Activated CD4-positive, alpha-beta T cell treated with anti-CD3 and anti-CD28 coated beads, Interleukin-2, amount 10 ng/mL, durations not matched to agents 24 days and 14 days (primary cell): ENCODE measurements at places on chromosomes 3 and 15. TPM values are rescaled to one million over a fixed set of nuclear protein-coding genes. Genes with fewer than 3 reads are reported as not detected.

GRCh38 chr3:193688834-193689714 lies 96.1 kb downstream of the OPA1 start:
- DNase-seq: no peak

DNA sequence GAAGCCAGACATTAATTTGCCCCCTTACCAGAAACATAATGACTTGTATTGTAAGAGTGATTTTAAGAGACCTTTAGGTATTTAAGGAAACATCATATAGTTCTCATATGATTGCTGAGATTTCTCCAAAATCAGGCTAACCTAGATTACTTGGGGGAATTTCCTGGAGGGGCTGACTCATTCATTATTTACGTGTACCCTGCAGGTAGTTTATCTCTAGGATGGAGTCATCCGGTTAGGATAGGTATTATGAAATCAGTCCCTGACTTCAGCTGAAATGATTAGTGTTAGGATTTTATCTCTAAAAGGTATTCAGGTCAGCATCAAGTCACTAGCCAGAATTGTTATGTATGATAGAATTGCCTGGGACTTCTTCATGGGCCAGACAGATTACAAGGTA lies 97.5 kb downstream of the TCF12 start:
- DNase-seq: no peak

DNA sequence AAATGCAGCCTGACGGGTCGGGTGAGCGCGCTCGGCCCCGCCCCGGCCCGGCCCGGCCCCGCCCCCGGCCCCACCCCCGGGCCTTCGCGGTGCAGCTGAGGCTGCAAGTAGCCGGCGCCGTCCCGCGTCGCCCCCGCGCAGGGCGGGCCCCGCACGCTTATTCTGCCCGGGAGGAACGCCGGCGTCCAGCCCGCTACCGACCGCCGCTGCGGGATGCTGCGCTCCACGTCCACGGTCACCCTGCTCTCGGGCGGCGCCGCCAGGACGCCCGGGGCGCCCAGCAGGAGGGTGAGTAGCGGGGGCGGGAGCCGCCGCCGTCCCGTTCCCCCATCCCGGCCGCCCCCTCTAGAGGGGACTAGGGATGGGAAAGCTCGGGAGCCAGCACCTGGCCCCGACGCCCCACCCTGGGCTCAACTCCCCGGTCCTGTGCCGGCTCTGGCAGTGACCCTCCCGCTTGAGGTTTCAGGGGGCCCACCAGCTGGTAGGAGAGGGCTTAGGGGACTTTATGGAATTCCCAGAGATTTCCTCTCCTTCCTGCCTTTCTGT lies at the start of gene MYZAP:
MYZAP (plus strand) TSS at position 83 of the 546 bp plus-strand sequence; CDS start at position 214, 131 bp downstream.
- peak; percentile 78 for DNase-seq

DNA sequence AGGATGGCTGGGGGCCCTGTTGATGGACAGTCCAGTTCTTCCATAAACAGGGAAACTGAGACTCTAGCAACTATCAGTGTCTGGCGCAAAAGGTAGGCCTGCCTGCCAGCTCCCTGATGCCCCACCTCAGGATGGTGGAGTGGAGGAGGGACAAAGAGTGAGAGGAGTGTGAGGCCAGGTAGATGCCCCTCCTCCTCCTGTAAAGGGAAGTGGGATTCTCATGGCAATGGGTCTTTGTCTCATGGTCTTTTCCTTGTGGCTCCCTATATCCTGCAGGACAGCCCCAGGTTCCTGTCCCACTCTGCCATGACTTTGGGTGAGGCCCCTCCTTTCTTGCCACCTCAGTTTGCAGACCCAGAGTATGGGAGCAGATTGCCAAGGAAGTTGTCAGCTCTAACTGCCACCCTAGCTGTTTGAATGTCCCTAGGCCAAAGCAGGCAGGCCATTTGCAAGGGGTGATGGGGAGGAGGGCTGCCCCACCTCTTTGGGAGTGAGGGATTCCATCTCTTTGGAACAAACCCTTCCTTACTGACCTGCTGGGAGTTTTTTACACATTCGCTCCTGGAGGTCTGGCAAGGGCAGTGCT lies 2.8 kb upstream of the DNAH1 start:
- DNase-seq: no peak

GRCh38 chr3:132785292-132785691 lies 63.1 kb upstream of the NPHP3 start:
- no peak for DNase-seq

DNA sequence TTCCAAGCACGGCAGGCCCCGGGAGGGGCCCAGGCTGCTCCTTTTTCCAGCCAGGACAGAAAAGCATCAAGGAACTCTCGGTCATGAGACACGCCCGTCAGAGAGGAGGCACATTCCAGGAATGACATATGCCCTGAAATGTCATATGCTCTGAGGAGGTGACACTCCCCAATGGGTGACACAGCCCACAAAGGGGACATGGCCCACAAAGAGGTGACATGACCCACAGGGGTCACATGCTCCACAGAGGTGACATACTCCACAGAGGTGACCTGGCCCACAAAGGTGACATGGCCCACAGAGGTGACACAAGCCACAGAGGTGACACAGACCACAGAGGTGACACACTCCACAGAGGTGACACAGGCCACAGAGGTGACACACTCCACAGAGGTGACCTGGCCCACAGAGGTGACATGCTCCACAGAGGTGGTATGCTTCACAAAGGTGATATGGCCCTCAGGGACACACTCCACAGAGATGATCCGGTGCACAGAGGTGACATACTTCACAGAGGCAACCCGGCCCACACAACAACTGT lies 79.2 kb downstream of the ABHD5 start:
- peak; percentile 58 for DNase-seq

GOLGA6B gene
- total RNA-seq: not detected in 2 replicates

DNA sequence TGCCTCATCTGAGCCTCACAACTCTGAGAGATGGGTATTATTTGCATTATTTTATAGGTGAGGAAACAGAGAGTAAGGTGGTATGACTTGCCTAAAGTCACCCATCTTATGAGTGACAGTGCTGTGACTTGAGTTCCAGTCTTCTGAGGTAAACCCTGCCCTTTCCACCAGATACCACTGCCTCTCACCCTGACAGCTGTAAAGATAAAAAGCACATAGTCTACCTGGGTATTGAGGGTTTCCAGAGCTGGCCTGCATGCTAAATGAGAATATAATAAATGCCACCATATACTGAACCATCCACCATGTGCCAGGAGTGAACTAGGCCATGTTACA lies 25.6 kb downstream of the RASGRP1 start:
- DNase-seq: no peak

PRICKLE2 gene
- not detected in 2 replicates for total RNA-seq

DNA sequence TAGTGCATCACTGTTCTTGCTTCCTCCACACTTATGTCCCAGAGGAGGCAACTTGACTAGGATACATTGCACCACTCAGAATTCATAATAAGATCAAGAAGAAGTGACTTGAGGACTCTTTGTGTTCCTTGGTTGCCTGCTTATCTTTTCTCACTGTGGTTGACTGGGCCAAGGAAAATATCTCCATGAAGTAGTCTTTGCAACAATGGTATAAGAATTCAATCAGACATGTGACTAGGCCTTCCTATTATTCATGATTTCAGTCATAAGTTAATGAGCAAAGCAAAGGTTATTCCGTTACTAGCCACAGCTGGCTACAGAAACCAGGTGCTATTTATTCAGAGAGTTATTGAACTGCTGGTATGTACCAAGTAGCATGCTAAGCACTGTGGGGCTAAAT lies 359.3 kb downstream of the RORA start:
- DNase-seq: no peak

DNA sequence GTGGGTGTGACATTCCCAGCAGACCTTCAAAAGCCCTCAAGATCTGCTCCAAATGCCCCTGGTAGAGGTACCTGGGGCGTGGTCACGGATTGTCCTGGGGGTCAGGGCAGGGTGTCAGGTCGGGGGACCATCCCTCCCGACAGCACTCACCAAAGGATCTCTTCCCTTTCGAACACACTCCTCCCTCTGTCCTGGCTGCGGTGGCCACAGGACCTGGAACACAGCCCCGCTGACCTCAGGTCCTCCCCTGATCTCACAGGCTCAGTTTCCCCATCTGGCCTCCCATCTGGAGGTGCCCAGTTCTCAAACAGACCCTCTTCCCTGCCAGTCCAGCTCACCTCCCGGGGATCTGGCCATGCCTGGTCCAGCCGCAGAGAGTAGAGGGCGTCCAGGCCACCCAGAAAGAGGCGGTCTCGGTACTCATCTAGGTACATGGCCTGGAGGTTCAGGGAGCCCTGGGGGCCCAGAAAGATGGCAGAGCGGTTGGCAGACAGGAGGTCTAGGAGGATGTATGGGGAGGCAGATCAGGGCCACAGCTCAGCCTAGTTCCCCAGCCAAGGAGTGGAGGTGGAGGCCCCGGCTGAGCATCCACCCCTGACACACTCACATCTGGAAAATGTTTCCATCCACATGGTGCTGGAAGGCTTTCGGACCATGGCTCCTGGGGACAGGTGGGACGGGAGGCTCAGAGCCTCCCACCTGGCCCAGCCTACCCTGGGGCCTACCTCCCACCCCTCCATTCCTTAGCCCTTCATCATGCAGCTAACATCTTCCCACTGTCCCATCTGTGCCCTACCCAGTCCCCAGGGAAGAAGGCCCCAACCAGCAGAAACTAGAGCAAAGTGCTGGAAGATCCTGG lies 2.3 kb downstream of the SEMA3G start:
- DNase-seq: no peak

- DNase-seq: no peak
These were observed 19.8 kb downstream of the LARP6 start for GRCh38 chr15:70833861-70834765.

DNA sequence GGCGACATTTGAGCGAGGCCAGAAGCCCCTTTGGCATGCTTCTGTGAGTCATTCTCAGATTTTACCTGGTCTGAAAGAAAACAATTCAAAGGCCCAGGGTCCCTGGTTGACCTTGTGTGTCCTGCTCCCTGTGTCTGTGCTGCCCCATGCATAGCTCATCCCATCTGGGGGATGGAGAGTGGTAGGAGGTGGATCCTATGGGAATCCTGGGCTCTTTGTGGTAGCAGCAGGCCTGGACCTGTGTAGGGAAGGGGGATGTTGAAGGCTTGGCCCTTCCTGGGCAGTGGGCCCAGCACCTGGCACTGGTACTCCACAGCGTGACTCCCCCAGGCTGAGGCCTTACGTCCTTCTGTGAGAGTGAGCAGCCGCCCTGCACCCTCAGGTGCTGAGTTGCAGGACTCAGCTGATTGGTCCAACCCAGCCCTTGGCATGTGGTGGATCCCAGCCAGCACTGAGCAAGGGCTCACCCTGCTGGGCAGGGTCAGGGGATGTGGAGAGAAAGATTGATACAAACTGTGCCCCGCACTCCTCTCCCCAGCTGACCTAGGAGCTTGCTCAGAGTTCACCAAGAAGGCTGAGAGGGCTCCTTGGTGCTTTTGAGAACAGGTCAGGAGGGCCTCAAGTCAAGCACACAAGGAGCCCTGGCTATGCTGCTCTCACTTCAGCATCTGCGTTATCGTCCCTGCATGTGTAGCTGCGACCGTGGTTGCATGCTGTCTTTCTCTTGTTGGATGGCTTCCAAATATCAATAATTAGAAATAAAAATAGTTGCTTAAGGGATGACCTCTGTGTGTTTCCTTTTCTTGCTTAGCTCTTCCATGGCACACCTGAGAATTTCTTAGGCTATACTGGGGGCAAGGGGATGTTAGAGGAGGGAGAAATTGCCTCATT lies 21.4 kb upstream of the JMJD7 start:
- no peak for DNase-seq

RASSF1 gene
- total RNA-seq: 68.3 and 68.8 TPM in 2 replicates

GRCh38 chr3:126014252-126014651 lies 45.3 kb downstream of the ROPN1B start:
- no peak for DNase-seq

LRRIQ4 gene
- total RNA-seq: 0.09 and 0.21 TPM in 2 replicates

EMC7 gene
- 70.9 and 75.8 TPM in 2 replicates for total RNA-seq

DNA sequence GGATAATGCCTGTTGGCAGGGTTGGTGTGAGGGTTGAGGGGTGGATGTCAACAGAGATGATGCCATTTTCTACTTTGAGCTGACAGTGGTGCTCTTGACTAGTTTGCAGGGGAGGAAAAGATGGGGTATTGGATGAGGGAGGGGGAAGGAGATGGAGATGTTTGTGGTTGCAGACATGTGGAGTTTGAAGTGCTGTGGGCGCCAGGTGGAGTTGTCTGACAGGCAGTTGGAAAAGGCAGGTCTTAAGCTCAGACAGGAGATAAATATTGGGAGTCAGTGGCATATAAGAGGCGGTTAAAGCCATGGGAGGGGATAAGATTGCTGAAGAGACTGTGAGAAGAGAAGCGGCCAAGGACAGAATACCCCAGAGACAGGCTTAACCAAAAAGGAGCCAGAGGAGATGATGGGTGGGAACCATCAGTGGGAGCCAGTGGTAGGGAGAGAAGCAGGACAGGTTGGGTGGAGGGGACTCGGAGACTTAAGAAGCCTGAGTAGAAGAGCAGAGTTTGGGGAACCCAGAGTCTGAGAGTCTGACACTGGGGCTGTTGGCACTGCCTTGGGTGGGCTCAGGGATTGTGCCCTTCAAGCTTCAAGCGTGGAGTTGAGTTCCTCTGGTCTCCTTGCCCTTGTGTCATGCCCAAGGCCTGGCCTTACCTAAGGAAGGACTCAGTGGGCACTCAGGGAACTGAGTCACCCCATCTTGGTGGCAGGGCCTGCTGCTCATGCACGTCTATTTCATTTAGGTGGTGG lies 13.9 kb downstream of the COPG1 start:
- DNase-seq: no peak

DNA sequence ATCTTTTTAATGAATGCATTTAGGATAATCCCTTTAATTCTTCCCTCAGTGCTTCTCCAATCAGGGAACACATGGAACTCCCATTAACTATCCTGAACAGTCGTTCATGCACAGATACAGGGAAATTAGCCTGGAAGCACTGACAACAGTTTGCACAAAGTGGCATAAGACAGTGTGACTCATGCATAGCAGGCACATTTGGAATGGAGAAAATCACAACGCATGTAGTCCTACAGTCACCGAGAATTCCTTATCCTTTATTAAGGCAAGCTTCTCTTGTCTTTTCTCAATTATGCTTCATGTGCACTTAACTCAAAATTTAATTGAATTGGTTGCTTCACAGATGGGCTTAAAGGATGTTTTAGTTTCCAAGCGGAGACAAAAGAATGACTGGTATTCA lies 155.0 kb upstream of the CRBN start:
- no peak for DNase-seq

MAP1A gene
- total RNA-seq: 2.0 and 2.1 TPM in 2 replicates

ST3GAL6 gene
- total RNA-seq: 0.19 TPM in 1 of 2 replicates, not detected in the other

ACVR2B gene
- total RNA-seq: 12.2 and 12.6 TPM in 2 replicates

TF gene
- total RNA-seq: 0.02 and 0.26 TPM in 2 replicates

GALNT15 gene
- not detected in 2 replicates for total RNA-seq

BSN gene
- 0.09 TPM in 2 replicates for total RNA-seq

DNA sequence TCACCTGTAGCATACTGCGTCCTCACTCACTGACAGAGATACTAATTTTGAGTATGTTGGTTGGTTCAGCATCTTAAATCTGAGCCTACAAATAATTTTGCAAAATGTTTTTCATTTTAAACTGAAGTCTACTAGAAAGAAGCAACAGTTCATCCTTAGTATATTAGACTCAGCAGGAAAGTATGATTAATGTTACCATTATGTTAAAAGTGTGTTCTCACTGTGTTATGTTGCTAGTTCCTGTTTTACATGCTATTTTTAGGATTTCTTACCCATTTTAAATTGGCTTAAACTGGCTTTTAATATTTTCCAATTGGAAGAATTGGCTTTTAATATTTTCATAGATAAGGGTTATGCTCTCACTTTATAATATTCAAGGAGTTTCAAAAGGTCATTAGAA lies 25.7 kb downstream of the ACKR4 start:
- DNase-seq: no peak

SCN11A gene
- total RNA-seq: not detected in 2 replicates

ANKRD63 gene
- not detected in 2 replicates for total RNA-seq

- no peak for DNase-seq
These were observed 215.7 kb upstream of the WNT5A start for GRCh38 chr3:55702822-55703221.

GRCh38 chr15:101309436-101310160 lies 14.6 kb upstream of the SNRPA1 start:
- no peak for DNase-seq

- no peak for DNase-seq
These were observed 396.6 kb downstream of the NAALADL2 start for GRCh38 chr3:175255698-175256097.
